ENCODE measurements at places on chromosomes 5 and 9.

DNA sequence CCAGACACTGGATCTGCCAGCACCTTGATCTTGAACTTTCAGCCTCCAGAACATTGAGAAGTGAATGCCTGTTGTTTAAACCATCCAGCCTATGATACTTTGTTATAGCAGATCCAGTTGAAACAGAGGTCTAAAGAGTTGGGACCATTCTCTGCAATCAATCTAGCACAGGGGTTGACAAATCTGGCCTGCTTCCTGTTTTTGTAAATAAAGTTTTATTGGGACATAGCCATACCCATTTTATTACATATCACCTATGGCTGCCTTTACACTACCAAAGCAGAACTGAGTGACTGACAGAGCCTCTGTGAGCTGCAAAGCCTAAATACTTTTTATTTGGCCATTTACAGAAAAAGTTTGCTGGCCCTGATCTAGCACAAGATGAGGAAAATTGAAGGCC is 62.0 kb downstream of the BARX1 start:
- peaks cover 5% of the 10 kb centered on the region for H3K36me3 ChIP-seq
- no peak overlapping the region for H3K4me3 ChIP-seq
- no peak for DNase-seq
- peaks cover 8% of the 10 kb centered on the region for H3K4me1 ChIP-seq
- H3K27me3 ChIP-seq: no peaks in the 10 kb centered on the region

- H3K27ac ChIP-seq: no peak overlapping the region
- no peak for DNase-seq
- no peak overlapping the region for H3K4me3 ChIP-seq
- no peaks in the 10 kb centered on the region for H3K36me3 ChIP-seq
- H3K27me3 ChIP-seq: no peaks in the 10 kb centered on the region
These were observed 850.2 kb upstream of the NUDT12 start for GRCh38 chr5:104412649-104413240.

GRCh38 chr9:109328978-109329637 is 8.2 kb upstream of the EPB41L4B start:
- no peaks in the 10 kb centered on the region for H3K4me1 ChIP-seq
- no peak overlapping the region for H3K27ac ChIP-seq
- H3K36me3 ChIP-seq: no peaks in the 10 kb centered on the region
- no peak overlapping the region for H3K4me3 ChIP-seq
- no peak for DNase-seq
- peaks cover 41% of the 10 kb centered on the region for H3K27me3 ChIP-seq

DNA sequence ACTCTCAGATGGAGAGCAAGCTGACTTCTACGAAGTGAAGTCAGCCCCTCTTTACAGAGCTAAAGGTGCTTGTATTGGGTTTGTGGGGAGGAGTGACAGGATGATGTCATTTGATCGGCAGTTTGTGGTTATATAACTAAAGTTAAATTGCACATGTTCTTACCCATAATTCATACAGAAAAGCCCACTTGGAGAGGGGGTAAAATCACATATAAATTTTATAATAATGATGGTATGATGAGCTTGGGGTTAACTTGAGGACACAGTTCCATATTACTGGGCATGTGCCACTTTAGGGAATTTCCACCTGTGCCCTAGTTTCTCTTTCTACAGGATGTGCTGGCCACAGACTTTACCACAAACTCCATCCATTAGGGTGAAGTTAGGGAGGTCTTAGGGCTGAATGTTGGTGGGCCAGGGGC is 1178.6 kb upstream of the CDH9 start:
- no peak overlapping the region for H3K27ac ChIP-seq
- DNase-seq: no peak
- no peaks in the 10 kb centered on the region for H3K36me3 ChIP-seq
- H3K4me3 ChIP-seq: no peak overlapping the region

- no peak overlapping the region for H3K4me3 ChIP-seq
- no peaks in the 10 kb centered on the region for H3K4me1 ChIP-seq
- H3K27me3 ChIP-seq: no peaks in the 10 kb centered on the region
- peaks cover 40% of the 10 kb centered on the region for H3K36me3 ChIP-seq
- DNase-seq: no peak
- H3K27ac ChIP-seq: no peak overlapping the region
These were observed 104.4 kb downstream of the DENND1A start for GRCh38 chr9:123825342-123826060.

GRCh38 chr5:54309691-54310432 is 511 bp downstream of the ARL15 start:
- peaks cover 9% of the 10 kb centered on the region for H3K27me3 ChIP-seq
- peak overlapping the region; percentile 88 for H3K27ac ChIP-seq
- peak; percentile 21 for DNase-seq

GRCh38 chr5:132473019-132473531 is 17.5 kb downstream of the IRF1 start:
- peaks cover 66% of the 10 kb centered on the region for H3K4me1 ChIP-seq
- H3K27ac ChIP-seq: peak overlapping the region; percentile 85
- DNase-seq: peak; percentile 75
- no peaks in the 10 kb centered on the region for H3K27me3 ChIP-seq
- peaks cover 9% of the 10 kb centered on the region for H3K36me3 ChIP-seq
- H3K4me3 ChIP-seq: no peak overlapping the region
